ENCODE measurements at places on chromosomes 1 and 21.

DNA sequence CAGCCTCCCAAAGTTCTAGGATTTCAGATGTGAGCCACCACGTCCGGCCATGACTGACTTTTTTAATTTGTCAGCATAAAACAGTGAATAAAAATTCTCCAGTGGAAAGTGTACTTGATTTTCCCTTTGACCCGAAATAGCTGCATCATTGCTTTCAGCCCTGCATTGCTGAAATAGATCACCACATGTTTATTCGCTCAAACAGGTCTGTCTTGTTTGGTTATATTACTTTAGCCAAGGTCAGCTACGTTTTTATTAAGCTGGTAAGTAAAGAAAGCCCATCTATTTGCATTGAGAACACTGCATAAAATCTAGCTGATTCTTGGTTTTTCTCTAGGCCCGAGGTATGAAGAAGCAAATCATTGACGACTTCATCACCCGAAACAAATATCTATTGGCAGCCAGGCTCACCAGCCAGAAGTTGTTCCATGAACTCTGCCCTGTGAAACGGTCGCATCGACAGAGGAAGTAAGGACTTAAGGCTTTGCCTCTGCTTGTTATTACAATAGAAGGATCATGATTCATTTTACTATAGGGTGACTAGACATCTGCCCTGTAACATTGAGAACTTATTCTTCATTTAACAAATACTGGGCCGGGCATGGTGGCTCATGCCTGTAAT lies 25.6 kb downstream of the AGMAT start:
- no peak for DNase-seq

GRCh38 chr1:204456826-204457442 lies 37.7 kb downstream of the PIK3C2B start:
- DNase-seq: no peak

DNA sequence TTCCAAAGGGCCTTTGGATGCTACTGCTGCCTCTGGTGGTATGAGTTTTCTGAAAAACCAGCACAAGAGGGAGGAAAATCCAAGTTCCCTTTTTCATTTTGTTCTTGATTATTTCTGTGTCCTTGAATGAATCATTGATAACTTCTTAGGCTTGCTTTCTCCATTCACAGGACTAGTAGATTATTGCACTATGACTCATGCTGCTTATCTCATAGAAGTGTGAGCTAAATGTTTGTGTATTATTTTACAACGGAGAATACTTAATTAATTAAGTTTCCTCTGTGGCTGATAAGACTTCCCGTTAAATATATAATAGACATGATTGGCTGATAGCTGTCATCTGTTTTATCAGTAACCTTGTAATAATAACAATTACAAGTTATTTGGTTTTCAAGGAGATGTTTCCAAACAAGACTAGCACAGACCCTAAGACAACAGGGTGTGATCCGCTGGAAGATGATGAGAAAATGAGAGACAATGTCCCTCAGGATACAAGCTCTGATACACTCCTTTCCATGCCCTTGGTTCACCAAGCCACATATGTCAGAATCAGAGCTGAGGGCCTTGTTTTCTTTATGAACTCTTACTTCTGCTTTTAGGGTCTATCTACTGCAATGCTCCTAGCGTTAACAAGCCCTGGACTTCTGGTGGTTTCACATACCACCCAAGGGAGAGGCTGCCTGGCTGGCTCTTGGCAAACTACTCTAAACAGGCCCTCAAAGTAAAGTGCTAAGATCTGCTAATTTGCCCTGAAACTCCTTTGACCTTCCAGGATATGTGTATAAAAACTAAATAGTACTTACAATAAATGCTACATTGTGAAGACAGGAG lies 1078.3 kb downstream of the TTLL7 start:
- no peak for DNase-seq

DNA sequence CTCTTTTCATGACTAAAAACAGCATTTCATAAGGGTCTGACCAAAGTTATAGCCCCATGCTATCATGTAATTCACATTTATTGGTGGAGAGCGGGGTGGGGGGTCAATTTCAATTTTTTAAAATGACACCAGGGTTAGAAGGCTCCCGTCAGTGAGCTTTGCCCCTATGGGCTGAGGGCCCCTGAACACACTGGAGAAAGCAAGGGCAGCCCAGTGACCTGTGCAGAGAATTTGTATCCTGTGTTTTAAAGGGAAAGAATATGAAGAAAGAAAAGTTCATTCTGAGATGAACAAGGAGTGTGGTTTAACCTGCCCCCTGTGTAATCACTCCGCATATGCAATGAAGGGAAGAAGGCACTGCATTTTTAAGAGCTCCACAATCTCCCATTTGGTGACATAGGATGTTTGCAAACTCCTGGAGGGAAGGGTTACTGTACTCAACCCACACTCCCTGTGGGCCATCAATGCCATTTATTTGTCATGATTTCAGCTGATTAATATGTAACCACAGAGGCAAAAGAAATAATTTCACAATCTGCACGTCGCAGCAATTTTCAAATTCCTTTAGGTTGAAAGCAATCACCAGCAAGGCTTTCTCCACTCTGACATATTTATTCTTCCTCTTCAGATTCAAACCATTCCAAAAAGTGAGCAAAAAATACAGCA lies 95.6 kb downstream of the ZNF281 start:
- no peak for DNase-seq

DNA sequence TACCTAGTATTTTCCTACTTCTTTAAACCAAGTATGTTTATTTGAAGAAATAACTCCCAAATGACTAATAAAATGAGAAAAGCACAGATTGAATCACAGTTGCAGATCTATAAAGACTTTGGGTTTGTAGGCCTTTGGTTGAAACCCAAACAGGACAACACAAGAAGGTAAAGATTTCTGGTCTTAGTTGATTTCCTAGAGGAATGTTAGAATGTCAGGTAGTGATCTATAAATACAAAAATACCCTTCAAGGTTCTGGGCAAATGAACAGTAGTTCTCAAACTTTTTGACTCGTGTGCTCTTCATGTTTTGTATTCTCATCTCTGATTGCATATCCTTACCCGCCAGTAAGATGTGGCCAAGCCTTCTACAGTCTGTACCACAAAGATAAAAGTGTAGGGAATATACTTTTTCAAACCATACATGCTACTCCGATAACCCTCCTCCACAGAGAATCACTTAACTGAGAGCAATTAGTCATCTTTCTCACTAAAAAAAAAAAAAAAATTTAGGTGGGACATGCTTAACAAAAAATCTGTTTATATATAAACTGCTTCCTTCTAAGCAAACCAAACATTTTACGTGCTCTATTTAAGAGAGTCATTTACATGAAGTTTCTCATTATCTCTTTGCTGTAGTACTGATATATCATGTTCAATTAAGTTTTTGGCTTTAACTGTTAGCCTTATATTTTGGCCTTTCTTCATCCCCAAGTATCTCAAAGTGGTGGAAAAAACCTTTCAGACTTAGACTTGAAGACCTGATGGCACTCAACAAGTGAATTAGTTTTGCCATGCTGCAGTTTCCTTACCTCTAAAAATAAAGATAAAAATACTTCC lies 36.0 kb downstream of the CNIH4 start:
- DNase-seq: no peak

DNA sequence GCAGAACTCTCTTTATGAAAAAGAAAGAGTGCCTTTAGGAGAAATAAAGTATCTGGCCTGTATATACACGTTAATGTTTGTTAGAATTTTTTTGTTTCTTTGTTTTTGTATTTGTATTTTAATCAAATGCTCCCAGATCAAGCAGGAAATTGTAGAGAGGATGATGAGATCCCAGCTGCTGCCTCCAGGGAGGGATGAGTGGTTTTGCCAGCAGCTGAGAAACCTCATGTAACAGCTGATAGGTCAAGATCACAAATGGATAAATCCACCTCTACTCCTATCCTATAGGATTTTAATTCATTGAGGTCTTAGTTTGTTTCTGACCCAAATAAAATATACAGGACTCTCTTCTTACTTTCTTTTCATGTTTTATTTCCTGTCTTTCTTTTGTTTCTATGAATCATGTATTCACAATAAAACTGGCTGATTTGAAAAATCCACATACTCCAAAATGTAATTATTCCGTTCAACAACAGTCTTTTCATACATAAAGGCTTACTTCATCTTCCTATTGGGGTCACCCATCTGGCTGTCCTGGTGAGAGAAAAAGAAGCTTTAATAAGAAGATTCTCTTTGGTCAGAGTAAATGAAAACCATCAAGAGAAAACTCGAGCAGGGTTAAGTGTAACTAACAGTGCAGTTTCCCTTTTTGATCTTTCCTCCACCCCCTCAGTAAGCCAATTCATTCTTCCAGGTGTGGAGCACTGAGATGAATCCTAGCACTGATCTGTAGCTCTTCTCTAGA lies 129.3 kb upstream of the PLPPR5 start:
- DNase-seq: no peak

DNA sequence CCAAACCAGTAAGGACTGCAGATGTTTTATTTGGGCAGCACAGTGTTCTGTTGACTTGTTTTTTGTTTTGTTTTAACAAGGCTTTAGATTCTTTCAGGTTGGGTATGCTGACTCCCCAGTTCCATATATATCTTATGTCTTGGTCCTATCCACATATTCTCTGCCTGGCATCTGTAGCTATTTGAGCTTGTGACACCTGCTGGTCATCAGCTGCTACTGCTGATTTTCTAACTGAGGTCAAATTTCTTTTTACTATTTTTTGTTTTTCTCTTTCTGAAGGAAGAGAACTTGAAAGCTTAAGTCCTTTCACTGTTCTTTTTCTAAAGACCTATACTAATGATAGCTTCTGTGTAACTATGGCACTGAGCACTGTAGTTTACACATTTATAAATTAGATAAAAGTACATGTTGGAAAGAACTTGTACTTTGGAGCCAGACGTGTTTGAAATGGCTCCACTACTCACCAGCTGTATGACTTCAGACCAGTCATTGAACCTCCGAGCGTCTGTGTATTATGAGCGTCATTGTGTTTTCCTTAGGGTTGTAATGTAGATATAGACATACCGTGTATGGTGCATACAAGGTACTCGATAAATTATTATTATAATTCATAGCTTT lies 109.4 kb downstream of the NRDC start:
- DNase-seq: peak; percentile 64

DNA sequence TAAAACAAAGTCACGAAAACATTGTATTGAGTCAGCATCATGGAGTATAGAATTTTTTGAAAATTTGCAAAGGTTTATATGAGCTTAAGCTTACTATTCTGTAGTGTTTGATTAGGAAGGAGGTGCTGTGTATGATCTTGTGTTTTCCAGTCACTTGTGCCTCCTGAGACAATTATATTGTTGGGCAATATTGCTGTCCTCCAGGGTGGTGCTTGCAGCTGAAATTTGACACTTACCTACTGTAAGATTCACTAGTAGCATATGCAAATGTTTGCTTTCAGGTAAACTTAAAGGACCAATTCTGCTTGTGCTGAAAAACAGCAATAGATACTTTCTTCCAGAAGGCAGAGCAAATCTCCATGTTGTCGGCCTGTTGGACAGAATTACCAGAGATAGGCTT lies 268.0 kb downstream of the TGFB2 start:
- no peak for DNase-seq

GRCh38 chr1:177858332-177858821 lies 111.5 kb downstream of the SEC16B start:
- no peak for DNase-seq

DNA sequence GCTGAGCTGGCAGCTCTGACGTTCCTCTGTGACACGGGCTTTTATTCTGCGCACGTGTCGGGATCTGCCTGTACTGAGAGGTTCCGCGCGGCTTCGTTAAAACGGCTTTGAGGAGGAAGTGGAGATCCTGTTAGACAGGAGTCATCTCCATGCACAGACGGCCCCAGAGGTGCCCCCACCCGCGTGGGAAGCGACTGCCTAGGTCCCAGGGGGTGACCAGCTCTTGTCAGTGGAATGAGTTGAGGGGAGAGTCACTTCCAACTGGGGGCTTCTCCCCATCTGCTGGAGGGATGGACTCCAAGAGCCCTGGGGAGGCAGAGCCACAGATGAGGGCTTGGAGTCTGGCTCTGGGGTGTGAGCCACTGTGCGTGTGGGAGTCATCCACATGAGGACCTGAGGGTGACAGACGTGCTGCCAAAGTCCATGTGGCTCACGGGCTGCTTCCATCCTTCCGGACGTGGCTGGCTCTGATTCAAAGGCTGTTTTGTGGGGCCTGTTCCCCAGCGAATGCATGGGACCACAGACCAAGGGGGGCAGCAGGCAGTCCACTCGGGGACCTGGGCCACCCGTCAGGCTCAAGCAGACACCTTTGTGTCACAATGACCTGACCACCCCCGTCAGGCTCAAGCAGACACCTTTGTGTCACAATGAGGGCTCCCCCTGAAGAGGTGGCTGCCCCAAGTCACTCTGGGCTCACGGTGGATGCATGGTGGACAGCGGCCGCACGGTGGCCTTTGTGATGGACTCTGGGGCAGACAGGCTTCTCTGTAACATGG lies 26.8 kb downstream of the PTTG1IP start:
- DNase-seq: peak; percentile 20

DNA sequence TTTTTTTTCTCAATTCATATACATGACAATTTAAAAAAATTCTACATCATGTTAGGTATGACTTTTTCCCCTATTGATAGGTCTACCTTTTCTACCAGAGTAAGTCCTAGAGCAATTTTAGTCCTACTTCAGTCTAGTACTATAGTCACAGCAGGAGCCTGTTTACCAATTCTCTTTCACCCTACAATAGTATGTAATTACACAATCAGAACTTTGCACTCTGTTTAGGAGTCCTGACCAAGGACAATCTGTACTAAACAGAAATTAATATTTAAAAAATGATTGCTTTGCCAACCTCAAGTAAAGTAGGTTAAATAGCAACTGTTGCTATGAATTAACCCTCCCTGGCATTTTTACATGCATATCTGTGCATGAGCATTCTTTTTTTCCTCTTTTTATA lies 810 bp upstream of the CYP4A11 start:
- DNase-seq: no peak

GRCh38 chr1:1338278-1338677 lies 7.2 kb downstream of the TAS1R3 start:
- DNase-seq: no peak

- DNase-seq: no peak
Observed at GRCh38 chr1:41774471-41774990, 144.2 kb downstream of the HIVEP3 start.

- DNase-seq: no peak
Observed at GRCh38 chr1:89975540-89976125, 19.3 kb upstream of the ZNF326 start.

- DNase-seq: no peak
Observed at GRCh38 chr21:44260066-44260465, 1.6 kb downstream of the DNMT3L start.

- no peak for DNase-seq
Observed at GRCh38 chr21:45508607-45509565, 33.4 kb downstream of the SLC19A1 start.

DNA sequence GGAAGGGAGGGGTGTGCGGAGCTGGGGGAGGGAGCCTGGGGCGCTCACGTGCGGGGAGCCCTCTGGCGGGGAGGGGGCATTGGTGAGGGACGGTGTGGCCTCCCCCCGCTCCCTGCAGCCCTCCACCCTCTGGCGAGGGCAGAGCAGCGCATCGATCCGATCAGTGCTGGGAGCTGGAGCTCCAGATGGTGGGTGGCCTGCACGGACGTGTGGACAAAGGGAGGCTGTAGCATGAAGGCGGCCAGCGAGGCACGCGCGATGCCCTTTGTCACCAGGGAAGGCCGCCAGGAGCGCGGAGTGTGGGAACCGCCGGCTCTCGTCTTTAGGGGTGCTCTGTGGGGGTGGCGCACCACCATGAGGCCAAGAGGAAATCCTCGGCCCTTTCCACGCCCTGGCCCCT lies 5.4 kb upstream of the HES5 start:
- DNase-seq: no peak
